ENCODE measurements at places on chromosomes 3 and 15.

DNA sequence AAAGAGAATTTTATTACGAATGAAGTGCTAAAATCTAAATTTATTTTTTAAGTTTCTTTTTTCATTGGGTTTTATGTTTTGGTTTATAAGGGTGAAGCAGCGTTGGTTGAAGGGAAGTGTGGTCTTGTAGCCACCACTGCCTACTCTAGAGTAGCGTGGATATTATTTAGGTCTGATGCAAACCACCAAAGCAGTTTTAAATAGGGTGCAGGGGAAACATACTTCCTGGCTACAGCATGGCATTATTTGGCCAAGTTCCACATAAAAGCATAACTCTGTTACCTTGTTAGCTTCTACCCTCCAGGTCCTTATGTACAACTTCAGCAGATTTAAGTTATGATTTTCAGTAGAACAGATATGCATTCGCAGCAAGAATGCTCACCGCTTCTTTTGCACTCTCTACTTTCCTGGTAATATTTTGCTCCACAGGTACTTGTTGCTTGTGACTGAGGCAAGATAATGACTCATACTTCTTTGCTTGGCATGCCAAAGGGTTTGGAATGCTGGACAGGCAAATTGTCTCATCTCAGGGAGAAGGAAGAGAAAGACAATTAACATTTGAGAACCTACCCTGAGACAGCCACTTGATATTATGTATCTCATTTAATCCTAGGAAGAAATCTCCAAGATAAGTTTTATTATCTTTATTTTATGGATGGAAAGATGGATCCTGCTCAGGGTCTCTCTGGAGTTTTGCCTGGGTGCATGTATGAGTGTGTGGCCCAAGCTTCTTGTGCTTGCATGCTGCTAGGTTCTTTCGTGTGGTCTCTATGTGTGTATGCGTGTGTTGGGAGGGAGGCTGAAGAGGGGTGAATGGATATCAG lies 5.4 kb downstream of the TGFBR2 start:
- no peak for DNase-seq

- no peak for DNase-seq
Measured at GRCh38 chr3:38141952-38142273, 3.5 kb downstream of the MYD88 start.

DNA sequence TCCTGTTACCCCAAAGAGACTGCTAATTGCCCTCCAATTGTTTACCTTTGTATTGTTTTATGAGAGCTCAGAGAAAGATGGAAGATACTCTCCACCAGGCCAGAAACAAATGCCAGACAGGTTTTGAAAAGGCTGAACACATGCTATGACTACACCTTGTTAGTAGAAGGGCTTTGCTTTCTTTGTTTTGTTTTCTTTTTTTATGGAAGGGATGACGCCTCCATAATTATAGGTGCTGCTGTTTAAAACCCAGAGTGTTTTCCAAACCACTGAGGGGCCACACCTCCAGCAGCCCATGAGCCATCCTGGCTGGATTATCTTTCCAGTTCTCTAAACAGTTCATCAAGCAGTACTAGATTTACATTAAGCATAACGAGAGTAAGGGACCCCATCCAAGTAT lies 5.6 kb upstream of the FOXP1 start:
- no peak for DNase-seq

DNA sequence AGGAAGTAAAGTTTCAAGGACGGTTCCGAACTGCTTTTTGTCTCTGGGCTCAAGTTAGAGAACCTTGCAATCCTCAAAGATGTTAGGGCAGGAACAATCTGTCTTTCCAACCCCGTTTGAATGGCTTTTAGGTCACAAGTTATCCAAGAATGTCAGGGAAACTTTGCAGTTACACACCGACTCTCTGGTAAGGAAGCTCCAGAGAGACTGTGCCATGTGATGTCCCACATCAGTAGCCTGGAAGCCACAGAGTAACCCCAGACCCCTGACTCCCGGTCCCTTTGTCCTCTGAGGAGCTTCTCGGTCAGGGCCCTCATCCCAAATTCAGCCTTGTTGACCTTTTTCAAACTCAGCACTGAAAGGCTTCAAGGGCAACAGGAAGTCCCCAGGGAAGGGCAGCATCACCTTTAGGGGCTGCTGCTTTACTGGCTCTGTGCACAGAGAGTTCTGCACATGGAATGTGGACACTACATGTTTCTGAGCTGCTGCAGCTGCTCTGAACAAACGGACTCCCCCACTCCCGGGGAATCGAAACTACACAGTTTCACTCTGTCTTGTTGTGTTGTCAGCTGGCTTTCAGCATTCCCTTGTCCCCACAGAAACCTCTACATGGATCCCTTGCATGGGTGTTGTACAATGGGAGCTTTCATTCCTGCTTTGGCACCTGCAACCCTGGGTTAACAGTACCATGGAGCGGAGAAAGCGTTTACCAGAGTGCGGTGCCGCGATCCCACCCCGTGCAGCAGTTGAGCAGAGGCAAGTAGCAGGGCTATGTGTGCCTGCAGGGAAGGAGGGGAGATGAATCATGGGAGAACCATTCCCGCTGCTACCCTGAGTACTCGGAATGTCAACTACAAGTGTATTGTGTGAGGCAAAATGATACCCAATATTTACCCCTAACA lies 408.2 kb upstream of the THBS1 start:
- DNase-seq = no peak

GRCh38 chr3:167852216-167852615 lies 116.7 kb downstream of the SERPINI1 start:
- no peak for DNase-seq

DNA sequence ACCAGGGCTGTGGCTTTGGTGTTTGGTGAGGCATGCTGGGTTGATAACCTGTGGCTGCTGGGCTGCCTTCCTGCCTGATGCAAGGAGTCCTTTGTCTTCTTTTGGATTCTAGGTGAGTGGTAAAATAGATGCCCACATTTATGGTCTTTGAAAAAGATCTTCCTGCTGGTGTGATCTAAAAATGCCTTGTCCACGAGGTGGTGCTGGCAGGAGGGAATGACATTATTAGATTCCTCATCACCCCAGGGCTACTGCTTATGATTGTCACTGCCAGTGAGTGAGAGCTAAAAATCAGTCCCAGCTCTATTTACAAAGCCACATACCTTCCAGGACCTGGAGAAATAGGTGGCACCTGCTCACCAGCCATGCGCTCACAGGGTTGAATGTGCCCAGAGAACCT lies 355.5 kb upstream of the ROPN1 start:
- no peak for DNase-seq

DNA sequence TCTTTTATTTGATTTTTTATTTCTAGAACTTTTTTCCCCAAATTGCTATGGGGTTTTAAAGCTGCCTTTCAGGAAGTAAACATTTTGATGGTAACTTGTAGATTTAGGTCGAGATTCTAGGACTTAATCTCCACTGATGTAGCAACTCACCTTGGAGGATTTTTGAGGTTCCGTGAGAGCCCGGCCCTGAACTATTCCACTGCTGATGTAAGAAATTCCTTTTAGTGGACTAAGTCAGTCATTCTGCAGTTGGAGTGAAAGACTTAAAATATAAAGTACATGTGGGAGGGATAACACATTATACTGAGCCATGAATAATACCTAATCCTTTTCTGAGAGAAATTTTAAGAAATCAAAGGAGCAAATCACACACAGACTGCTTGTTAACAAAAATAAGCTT lies 12.6 kb upstream of the LRRC34 start:
- DNase-seq = no peak

GRCh38 chr15:92922418-92923002 lies 22.4 kb downstream of the CHD2 start:
- DNase-seq = no peak

DNA sequence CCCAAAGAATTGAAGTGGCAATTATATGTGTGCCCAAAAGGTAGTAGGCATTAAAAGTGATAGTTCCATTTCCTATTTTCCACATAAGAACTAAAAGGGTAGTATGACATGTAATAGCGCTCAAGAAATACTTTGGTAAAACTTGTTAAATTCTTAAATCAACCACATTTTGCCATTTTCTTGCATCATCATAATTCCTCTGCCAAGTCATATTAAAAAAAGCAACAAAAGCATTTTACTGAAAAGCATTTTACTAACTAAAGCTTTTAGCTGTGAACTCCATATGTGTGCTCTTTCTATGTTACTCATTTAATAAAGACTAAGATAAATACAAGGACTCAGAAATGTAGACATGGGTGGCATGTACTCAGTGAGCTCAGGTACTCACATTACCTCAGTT lies 70.1 kb downstream of the GPR160 start:
- DNase-seq = no peak

DNA sequence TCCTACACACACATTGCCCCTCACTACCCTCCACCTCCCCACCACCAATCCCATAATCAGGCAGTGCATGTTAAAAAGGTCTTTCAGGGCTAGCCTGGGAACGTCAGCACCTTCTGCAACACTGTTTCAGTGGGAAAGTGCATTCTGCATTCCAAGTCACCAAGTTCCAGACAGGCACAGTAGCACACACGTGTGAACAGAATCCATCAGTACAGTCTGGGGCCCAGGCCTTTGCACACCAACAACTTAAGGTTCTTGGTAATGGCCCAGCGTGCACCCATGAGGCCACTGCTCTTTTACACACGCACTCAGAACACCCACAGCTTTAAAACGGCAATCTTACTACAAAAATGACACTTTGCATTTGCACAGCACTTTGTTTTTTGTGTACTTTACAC lies 1.2 kb downstream of the ANXA2 start:
- DNase-seq = no peak

GRCh38 chr15:83044156-83044555 lies 22.9 kb downstream of the BTBD1 start:
- no peak for DNase-seq

- no peak for DNase-seq
Measured at GRCh38 chr3:50495609-50496423, 7.6 kb downstream of the CACNA2D2 start.

DNA sequence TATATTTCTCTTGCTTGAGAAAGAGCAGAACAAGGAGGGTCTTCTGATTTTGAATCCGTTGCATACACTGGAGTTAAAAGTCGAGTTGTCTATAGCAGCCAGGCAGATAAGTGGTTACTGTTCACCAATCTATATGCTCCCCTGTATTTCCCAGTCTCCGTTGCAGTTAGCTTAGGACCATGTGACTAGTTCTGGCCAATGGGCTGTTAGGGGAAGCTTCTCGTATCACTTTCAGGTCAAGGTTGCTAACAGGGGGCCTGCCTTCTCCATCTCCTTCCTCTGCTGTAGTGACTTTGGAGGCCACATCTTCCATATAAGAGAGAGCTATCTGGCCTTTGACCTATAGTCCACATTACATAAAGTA lies 188.5 kb upstream of the KBTBD8 start:
- DNase-seq = no peak

- no peak for DNase-seq
Measured at GRCh38 chr3:150775001-150775599, 12.1 kb upstream of the SIAH2 start.

DNA sequence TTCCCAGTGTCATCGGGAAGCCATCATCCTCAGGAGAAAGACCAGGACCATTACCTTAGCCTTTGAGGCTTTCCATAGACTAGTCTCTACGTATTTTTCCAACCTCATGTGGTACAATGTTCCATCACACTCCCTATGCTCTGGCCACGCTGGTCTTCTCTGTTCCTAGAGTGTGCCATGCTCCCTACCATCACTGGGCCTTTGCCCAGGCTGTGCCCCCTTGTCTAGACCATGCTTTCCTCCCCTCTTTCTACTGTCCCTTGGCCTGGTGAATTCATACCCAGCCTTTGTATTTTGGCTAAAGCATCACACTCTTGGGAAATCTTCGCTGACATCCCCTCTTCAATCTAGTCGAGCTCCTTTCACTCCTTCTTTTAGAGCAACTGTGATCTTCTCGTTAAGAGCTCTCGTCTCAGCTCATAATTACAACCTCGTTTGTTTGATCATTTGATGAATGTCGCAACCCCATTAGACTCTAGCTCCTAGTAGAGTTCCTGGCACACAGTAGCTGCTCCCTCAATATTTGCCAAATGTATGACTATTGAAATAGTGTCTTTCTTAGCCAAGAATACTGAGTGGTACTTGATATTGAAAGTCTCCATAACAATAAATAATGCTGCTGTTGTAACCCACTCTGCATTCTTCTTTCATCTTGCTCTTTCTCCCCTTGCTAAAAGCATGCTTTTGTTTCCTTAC lies 100.2 kb upstream of the FAM3D start:
- no peak for DNase-seq

GRCh38 chr3:179828738-179829137 lies 175.9 kb downstream of the USP13 start:
- DNase-seq = no peak

GRCh38 chr3:30428251-30428650 lies 178.2 kb upstream of the TGFBR2 start:
- no peak for DNase-seq

GRCh38 chr15:47429376-47429775 lies 287.9 kb upstream of the SEMA6D start:
- no peak for DNase-seq

DNA sequence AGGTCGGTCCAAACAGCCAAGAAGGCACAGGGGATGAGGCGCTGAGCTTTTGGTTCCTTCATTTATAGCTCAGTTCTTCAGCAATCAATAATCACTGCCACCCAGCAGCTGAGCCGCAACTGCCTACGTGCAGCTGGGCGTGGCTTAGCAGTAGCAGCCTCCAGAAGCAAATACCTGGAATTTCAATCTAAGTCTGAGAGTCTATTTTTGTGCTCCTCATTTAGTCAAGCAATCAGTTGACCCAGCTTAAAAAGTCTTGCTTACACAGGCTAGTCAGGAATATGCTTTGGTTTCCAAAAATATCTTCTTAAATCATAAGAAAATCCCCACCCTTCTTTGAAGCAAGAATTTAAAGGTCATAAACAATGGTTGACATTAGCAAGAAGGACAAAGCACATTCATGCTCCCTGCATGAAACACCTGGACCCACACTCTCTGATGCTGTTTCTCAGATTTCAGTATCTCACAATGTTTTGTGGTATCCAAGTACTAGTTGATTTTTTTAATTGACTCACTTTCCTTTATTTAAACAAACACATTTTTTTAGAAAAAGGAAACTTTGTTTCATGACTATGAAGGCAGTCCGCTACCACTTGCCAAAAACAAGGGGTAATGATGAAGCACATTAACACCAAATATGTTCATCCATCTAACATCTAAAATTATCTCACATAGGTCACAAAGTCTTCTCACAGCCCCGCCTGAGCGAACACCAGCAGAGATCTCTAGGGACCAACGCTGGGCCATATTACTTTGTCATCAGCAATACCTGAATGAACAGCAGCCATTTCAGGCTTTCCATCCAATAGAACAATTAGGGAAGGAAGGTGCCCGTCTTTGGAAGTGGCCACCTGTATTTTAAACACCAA lies 106.1 kb downstream of the OXNAD1 start:
- DNase-seq = no peak

GRCh38 chr15:78740904-78741274 lies 70.4 kb downstream of the ADAMTS7 start:
- DNase-seq = no peak

DNA sequence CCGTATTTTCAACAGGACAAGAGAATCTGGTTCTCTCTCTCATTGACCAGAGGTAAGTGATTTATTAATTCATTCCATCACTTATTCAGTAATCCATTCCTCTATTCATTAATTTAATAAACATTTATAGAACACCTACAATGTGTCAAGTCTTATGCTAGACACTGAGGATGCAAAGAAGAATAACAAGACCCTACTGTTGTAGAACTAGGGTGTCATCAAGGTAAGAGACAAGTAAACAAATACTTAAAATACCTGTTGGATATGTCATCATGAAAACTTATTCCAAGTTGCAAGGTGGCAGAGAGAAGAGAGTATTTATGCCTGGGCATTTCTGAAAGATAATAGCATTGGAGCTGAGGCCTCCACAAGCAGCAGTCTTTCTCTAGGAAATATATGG lies 257.8 kb downstream of the CDIN1 start:
- DNase-seq = no peak
